ENCODE measurements at places on chromosomes 13 and 19.

GRCh38 chr13:62653371-62653770, 1237.7 kb upstream of the PCDH20 start:
- DNase-seq: no peak

DNA sequence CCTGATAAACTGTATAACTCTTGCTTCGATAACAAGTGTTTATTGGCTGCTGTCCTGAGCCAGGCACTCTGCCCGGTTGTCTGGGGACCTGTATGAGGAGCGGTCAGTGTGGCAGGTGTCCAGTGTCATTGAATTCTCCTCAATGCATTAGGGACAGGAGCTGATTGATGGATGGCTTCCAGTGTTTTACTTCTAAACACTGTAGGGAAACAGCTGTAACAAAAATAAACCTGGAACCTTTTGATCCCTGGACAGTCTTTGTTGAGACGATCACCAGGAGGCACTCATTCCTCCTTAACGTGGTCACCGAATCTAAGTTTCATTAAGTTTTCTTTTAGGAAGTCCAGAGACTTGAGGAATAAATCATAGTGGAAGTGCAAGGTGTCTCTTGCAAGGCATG, 17.9 kb downstream of the UBAC2 start:
- no peak for DNase-seq

DNA sequence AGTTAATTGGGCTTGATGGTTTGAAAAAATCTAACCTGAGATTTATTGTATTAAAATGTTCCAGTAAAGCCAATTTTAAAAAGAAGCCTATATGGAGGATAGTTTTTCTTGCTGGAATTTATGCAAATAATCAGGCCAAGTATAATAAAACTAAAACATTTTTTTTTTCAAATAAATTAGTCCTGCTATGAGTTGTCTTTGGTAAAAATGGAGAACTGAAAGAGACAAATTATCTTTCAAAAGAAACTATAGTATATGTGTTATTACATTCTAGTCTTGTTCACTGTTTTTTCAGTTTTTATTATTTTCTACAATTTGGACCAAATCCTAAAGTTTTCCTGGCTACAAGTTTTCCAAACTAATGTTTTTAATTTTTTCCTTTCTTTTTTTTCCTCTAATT, 468.9 kb downstream of the UQCRFS1 start:
- DNase-seq: no peak

GRCh38 chr19:47272448-47273312, 2.0 kb upstream of the INAFM1 start:
- peak; percentile 58 for DNase-seq
